ENCODE measurements at places on chromosomes 2 and 18. TPM values are rescaled to one million over a fixed set of nuclear protein-coding genes. Genes with fewer than 3 reads are reported as not detected.

GRCh38 chr2:240464514-240465241, 29.2 kb downstream of the GPC1 start:
- DNase-seq = no peak
- no peaks in the 10 kb centered on the region for H3K27me3 ChIP-seq
- no peak overlapping the region for H3K4me3 ChIP-seq

GRCh38 chr2:128596396-128597120, 277.9 kb upstream of the HS6ST1 start:
- H3K27me3 ChIP-seq = no peaks in the 10 kb centered on the region
- DNase-seq = no peak
- peaks cover 32% of the 10 kb centered on the region for H3K4me1 ChIP-seq
- no peak overlapping the region for H3K4me3 ChIP-seq
- no peak overlapping the region for H3K27ac ChIP-seq
- H3K36me3 ChIP-seq = no peaks in the 10 kb centered on the region

- no peaks in the 10 kb centered on the region for H3K4me1 ChIP-seq
- H3K4me3 ChIP-seq = no peak overlapping the region
- no peak overlapping the region for H3K27ac ChIP-seq
- H3K36me3 ChIP-seq = peaks cover 29% of the 10 kb centered on the region
- no peak for DNase-seq
These were observed 16.3 kb downstream of the THOC1 start for GRCh38 chr18:251572-251971.

DNA sequence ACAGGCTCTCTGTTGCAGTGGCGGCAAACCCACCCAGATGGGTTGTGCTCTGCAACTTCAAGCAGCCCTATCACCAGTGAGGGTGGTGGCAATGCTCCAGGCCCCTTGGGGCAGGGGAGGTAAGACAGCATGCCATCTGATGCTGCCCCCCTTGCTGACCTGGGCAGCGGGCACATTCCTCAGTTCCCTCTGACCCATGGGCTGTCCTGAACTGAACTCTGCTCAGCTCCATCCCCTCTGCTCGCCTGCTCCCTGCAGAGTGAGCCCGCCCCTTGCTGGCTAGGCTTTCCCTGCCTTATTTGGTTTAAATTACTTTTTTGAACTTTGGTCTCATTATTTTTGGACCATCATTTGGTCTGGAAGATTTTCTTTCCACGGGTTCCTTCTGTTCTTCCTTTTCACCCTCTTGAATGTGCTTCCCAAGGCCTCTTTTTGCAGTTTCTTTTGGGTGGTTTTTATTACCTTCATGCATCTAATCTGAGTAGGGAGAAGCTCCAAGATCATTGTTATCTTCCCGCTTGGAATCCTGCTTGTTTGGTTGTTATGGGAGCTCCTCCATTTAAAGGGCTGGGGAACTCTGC, 565.4 kb downstream of the TNS1 start:
- H3K27me3 ChIP-seq = no peaks in the 10 kb centered on the region
- no peak overlapping the region for H3K27ac ChIP-seq
- no peaks in the 10 kb centered on the region for H3K36me3 ChIP-seq
- H3K4me3 ChIP-seq = no peak overlapping the region
- H3K4me1 ChIP-seq = peaks cover 21% of the 10 kb centered on the region

DNA sequence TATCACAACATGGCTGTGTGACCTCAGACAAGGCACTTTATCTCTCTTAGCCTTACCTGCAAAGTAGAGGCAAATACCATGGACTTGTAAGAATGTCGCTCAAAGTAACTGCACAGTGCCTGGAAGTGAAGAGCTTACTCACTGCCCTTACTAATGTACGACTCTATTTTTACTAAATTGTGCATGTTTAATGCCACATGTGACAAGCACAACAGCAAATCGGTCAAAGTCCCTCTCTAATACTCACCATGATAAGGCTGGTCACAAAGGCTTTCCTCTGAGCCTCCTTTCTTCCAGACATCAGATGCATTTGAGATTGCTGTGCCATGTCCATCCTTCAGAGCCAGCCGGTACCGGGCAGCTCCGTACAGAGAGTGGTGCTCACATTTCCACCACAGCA, 100.4 kb upstream of the CD302 start:
- DNase-seq = no peak
- H3K4me1 ChIP-seq = peaks cover 18% of the 10 kb centered on the region
- H3K4me3 ChIP-seq = no peak overlapping the region
- H3K36me3 ChIP-seq = no peaks in the 10 kb centered on the region
- no peak overlapping the region for H3K27ac ChIP-seq

GRCh38 chr2:26647981-26648380, 6.8 kb upstream of the CIB4 start:
- no peaks in the 10 kb centered on the region for H3K36me3 ChIP-seq
- H3K27ac ChIP-seq = no peak overlapping the region
- DNase-seq = no peak

DNA sequence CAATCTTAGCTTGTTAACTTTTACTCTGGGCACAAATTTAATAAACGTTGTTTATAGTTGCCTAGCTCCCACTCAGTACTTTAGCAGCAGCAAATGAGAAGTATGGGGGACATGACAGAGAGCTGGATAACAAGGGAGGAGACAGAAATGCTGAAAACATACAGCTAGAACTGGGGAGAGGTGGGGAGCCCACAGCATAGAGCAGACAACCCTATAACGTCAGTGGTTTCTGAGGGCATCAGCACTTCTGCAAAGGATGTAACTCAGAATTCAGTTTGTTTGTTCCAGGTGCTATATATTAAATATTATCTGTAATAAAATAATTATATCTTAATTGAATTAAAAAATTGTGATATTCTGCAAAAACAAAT, 1098.7 kb upstream of the FANCL start:
- H3K27ac ChIP-seq = no peak overlapping the region
- no peaks in the 10 kb centered on the region for H3K27me3 ChIP-seq
- no peaks in the 10 kb centered on the region for H3K4me1 ChIP-seq
- no peak overlapping the region for H3K4me3 ChIP-seq
- H3K36me3 ChIP-seq = no peaks in the 10 kb centered on the region

- no peak overlapping the region for H3K4me3 ChIP-seq
- DNase-seq = no peak
- no peaks in the 10 kb centered on the region for H3K27me3 ChIP-seq
These were observed 495.9 kb upstream of the CNTNAP5 start for GRCh38 chr2:123528996-123529707.

GRCh38 chr18:45619826-45620201, 4.5 kb downstream of the SLC14A2 start:
- no peaks in the 10 kb centered on the region for H3K36me3 ChIP-seq
- DNase-seq = no peak
- H3K4me1 ChIP-seq = peaks cover 7% of the 10 kb centered on the region
- no peaks in the 10 kb centered on the region for H3K27me3 ChIP-seq

- no peak for DNase-seq
- no peak overlapping the region for H3K4me3 ChIP-seq
- H3K27me3 ChIP-seq = no peaks in the 10 kb centered on the region
- no peaks in the 10 kb centered on the region for H3K4me1 ChIP-seq
- no peak overlapping the region for H3K27ac ChIP-seq
These were observed 58.0 kb downstream of the SRD5A2 start for GRCh38 chr2:31522786-31523185.

- peaks cover 2% of the 10 kb centered on the region for H3K4me1 ChIP-seq
- no peak overlapping the region for H3K4me3 ChIP-seq
- no peak overlapping the region for H3K27ac ChIP-seq
- peak; percentile 56 for DNase-seq
- no peaks in the 10 kb centered on the region for H3K27me3 ChIP-seq
These were observed 178.6 kb downstream of the ZBTB7C start for GRCh38 chr18:48230467-48231113.

DNA sequence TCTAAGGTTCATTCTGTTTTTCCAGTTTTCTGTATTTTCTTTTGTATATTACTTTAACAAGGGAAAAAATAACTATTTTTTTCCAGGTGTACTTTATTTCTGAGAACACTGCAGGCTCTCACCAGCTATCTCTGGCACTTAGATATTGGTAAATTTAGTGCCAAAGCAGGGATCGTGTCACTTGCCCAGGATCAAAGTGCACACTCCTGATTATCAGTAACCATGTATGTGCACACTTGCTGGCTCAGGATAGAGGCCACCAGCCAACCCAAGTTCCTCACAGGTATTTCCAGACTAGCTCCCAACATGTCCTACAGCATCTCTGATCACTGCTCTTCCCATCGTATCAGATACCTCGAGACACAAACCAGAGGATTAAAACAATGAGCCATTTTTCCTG, 5.8 kb upstream of the FZD5 start:
- no peaks in the 10 kb centered on the region for H3K36me3 ChIP-seq
- DNase-seq = no peak
- no peak overlapping the region for H3K27ac ChIP-seq
- no peaks in the 10 kb centered on the region for H3K4me1 ChIP-seq
- no peak overlapping the region for H3K4me3 ChIP-seq
- no peaks in the 10 kb centered on the region for H3K27me3 ChIP-seq

DNA sequence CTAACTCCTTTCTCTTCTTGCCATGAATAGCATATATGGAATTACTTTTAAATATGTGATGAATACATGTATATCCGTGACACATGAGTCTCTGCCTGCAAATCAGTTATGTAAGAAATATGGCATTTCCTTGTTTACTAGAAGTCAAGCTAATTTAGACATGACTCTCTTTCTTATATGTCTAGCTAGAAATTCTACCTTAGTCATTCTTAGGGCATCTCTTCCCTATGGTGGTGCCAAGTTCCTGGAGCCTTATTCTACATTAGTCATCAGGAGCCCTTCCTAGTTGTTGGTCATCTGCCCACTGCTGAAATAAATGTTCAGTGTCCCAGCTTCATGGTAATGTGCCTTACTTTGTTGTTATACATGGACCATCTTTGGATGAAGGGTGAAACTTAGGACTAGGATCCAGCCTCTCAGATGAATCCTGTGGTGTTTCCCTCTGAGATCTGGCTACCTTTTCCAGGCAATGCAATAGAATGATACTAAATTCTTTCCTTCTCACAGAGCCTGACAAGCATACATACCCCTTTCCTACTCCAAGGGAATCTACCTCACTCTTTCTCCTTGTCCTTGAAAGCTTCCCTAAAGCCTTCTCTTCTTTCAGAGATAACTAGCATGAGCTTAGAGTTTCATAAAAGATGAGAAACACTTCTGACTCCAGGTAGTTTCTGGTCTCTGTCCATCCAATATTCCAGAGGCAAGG, 415.3 kb upstream of the VWC2L start:
- no peaks in the 10 kb centered on the region for H3K27me3 ChIP-seq
- H3K4me3 ChIP-seq = no peak overlapping the region
- no peaks in the 10 kb centered on the region for H3K36me3 ChIP-seq
- no peak overlapping the region for H3K27ac ChIP-seq

DNA sequence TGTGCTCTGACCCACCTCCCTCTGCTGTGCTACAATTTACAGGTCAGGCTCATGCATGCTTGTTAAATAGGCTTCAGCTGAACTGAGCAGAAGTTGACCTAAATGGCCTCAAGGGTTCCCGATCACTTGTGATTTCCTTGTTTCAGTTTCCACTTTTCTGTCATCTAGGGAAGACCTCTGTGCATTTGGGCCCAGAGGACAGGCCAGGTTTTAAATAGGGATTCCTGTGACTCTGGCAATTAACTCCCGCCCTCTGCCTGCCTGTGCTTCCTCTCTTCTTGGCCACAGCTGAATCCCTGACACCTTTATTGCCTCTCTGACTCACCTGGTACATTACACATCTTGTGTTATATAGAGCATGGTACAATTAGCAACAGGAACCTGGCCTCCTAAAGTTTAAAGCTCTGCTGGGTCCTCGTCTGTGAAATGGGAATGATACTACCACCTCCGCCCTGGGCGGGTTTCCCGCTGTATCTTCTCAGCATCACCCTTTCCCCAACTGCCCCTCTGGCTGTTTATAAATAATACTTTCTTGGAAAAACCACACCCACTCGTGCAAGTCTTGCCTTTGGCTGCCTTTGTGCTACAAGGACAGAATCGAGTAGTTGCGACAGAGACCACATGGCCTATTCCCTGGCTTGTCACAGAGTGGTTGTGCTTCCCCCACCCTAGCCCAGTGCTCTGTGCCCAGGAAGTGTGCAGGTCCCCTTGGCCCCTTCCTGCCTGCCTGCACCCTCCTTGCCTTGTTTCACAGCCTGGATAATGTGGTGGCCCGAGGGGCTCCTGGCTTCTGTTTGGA, 7.9 kb downstream of the CABLES1 start:
- peaks cover 26% of the 10 kb centered on the region for H3K4me1 ChIP-seq
- no peak overlapping the region for H3K27ac ChIP-seq
- DNase-seq = peak; percentile 60
- H3K4me3 ChIP-seq = no peak overlapping the region
- H3K27me3 ChIP-seq = no peaks in the 10 kb centered on the region

DNA sequence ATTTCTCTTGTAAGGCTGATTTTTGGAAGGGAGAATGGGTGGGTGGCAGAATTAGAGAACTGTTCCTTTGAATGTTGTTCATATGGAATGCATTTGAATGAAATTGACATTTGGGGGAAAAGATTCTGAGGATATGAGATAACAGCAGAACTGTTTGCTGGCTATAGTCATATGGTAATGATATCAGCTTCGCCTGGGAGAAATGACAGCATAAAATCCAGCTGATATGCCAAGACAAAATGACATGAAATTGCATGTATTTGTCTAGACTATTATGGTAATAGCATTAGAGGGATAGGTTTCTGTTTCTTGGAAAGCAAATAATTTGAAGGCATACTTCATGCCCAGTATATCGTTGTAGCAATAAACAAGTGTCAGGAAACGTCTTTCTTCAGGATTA, 150.8 kb upstream of the SPATS2L start:
- no peak overlapping the region for H3K4me3 ChIP-seq
- no peak overlapping the region for H3K27ac ChIP-seq
- H3K27me3 ChIP-seq = no peaks in the 10 kb centered on the region
- DNase-seq = no peak

DNA sequence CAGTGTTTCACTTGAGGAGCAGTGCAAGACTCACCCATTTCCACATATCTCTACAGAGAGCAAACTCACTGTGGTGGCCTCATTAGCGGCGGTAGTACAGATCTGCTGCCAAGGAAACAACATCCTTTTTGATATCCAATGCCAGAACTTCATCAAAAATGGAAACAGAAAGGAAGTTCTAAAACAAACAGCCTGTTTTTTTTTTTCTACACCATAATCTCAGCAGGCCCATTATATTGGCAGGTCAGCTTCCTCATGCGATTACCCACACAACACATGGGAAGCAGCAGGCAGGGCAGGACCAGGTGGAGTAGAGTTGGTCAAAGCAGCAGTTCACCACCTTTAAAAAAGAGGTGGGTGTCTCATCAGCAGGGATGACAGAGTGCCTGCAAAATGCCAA, 678.9 kb upstream of the CELF4 start:
- peak; percentile 52 for DNase-seq
- no peaks in the 10 kb centered on the region for H3K4me1 ChIP-seq
- H3K4me3 ChIP-seq = no peak overlapping the region
- no peaks in the 10 kb centered on the region for H3K36me3 ChIP-seq
- H3K27me3 ChIP-seq = no peaks in the 10 kb centered on the region

- H3K4me1 ChIP-seq = no peaks in the 10 kb centered on the region
- peak; percentile 86 for DNase-seq
- H3K27me3 ChIP-seq = no peaks in the 10 kb centered on the region
- no peak overlapping the region for H3K4me3 ChIP-seq
- H3K27ac ChIP-seq = no peak overlapping the region
These were observed 22.2 kb upstream of the ITSN2 start for GRCh38 chr2:24382363-24383073.

GRCh38 chr2:226906163-226906693, 70.4 kb downstream of the RHBDD1 start:
- no peak overlapping the region for H3K4me3 ChIP-seq
- H3K27ac ChIP-seq = no peak overlapping the region
- no peaks in the 10 kb centered on the region for H3K4me1 ChIP-seq
- no peaks in the 10 kb centered on the region for H3K36me3 ChIP-seq
- H3K27me3 ChIP-seq = no peaks in the 10 kb centered on the region

Gene IL1RL1
- 1.5 TPM for total RNA-seq

Gene ZSWIM2
- not detected for total RNA-seq

Gene SPATA3
- not detected for total RNA-seq

Gene MGAT5
- total RNA-seq = 53.7 TPM

Gene FAM237A
- total RNA-seq = not detected

Gene ANKRD53
- total RNA-seq = 0.82 TPM

Gene SPDYA
- total RNA-seq = 6.9 TPM

Gene NYAP2
- 1.5 TPM for total RNA-seq

Gene SCN9A
- 46.4 TPM for total RNA-seq

Gene MPP4
- total RNA-seq = 0.15 TPM

Measured in lung (tissue), 17 donors.